ENCODE measurements at places on chromosomes 16 and 17. TPM values are rescaled to one million over a fixed set of nuclear protein-coding genes. Genes with fewer than 3 reads are reported as not detected.
A peak's percentile ranks its signal among the peaks of the same experiment; 100 is the strongest.

DNA sequence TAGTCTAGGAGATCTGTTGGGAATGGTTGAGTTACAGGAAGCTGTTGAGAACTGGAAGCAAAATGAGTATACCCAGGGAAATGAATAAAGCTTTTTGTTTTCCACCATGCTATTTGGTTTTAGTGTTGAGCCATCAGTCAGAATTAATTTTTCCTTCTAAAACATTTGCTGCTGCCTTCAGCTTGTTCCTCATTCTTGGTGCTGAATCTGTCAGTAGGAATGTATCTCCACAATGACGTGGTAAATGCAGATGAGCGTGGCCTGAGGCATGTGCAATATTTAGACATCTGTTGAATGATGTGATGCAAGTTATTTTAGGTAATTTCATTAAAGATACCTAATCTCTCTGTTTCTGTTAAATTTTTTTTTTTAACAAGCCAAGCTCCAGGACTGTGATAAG is 10.9 kb downstream of the HAPSTR1 start:
- DNase-seq, result no peak

DNA sequence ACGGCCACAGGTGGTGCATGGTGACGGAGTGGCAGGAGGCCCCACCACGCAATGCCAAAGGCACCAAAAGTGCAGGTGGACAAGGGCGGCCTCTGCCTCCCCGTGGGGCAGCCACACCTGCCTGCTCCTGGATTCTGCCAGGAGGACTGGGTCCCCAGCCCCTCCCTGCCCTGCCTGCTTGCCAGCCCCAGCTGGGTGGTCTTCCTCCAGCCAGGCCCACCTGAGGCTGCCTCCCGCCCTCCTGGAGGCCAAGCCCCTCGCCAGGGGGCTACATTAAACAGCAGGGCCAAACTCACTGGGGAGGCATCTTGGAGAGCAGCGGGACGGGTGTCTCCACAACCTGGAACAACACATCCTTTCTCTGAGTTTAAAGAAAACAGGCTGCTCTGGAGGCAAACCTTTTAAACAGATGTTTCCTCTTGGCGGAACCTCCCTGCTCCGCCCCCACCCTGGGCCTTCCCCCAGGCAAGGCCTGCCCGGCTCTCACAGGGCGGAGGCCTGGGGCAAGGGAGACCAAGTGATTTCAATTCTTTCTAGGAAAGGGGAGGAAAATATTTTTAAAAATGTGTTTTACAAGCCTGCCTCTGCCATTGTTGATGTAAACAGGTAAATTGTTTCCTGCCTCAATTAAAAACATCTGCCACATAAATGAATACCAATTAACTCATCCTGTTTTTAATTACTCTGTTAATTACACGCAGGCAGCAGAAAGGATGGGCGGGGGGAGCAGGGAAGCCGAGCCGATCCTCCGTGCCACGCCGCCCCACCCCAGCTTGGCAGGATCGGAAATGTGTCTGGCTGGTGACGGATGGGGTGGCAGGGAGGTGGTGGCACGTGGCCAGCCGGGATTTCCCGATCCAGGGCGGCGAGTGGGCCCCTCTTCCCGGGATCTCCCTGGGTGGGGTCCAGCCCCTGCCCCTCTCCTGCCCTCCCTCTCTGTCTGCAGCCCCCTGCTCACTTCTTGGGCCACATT is 54.4 kb upstream of the PABPN1L start:
- DNase-seq, result no peak

DNA sequence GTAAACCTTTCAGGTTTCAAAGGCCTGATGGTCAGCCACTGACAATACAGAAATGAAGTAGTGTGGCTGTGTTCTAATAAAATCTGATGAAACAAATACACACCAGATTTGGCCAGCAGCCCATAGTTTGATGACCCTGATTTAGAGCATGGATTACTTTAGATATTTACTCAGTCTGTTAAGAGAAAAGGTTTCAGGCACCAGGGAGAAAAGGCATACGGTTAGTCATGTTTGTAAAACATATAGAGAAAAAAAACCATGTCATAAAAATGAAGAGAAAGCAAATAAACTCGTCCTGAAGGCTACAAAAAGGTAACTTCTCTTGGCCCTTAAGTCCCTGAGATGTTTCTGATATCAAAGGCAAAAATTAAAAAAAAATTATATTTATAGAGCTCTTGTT is 112.1 kb downstream of the ADAMTS18 start:
- no peak for DNase-seq

GRCh38 chr17:2343421-2343820 is 6.1 kb downstream of the SGSM2 start:
- no peak for DNase-seq

GRCh38 chr17:50157891-50158290 is 7.4 kb upstream of the PPP1R9B start:
- no peak for DNase-seq

DNA sequence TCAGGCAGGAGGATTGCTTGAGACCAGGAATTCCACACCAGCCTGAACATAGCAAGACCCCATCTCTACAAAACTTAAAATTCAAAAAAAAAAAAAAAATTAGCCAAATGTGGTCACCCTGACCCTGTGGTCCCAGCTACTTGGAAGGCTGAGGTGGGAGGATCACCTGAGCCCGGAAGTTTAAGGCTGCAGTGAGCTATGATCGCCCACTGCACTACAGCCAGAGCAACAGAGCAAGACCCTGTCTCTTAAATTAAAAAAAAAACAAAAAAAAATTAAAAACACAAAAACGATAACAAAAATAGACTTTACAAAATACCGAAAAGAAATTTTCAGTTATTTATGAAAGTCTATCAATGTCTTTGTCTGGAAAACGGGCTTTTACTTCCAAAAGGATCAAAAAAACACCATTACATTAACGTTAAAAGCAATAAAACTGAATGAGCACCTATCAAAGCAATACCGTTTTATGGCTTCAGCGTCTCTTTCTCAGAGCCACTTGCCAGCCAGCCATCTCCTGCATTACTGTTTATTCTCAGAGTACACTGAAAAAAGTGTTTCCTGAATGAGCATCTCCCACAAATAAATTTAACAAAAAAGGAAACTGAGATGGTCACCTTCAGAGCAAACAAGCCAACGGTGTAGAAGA is 6.1 kb downstream of the USP7 start:
- DNase-seq, result no peak

- DNase-seq, result no peak
Observed at GRCh38 chr16:1287982-1288670, 21.3 kb upstream of the UBE2I start.

DNA sequence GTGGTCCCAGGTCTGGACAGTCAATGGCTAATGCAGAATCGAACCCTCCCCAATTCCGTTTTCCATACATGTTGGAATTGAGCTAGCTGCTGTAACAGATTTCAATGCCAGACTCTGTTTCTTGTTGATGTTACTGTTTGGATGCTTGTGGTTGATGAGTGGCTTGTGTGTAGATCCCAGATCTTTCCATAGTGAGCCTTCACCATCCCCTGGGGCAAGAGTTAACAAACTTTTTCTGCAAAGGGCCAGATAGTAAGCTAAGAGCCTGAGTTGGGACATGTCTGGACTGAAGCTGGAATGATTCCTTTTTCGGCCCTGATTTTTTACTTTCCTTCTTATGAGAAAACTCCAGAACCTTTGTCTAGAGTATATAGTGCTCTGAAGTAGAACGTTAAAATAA is 296.3 kb downstream of the CPPED1 start:
- no peak for DNase-seq

GRCh38 chr17:32672711-32673110 is 185.9 kb downstream of the CDK5R1 start:
- DNase-seq, result no peak

DNA sequence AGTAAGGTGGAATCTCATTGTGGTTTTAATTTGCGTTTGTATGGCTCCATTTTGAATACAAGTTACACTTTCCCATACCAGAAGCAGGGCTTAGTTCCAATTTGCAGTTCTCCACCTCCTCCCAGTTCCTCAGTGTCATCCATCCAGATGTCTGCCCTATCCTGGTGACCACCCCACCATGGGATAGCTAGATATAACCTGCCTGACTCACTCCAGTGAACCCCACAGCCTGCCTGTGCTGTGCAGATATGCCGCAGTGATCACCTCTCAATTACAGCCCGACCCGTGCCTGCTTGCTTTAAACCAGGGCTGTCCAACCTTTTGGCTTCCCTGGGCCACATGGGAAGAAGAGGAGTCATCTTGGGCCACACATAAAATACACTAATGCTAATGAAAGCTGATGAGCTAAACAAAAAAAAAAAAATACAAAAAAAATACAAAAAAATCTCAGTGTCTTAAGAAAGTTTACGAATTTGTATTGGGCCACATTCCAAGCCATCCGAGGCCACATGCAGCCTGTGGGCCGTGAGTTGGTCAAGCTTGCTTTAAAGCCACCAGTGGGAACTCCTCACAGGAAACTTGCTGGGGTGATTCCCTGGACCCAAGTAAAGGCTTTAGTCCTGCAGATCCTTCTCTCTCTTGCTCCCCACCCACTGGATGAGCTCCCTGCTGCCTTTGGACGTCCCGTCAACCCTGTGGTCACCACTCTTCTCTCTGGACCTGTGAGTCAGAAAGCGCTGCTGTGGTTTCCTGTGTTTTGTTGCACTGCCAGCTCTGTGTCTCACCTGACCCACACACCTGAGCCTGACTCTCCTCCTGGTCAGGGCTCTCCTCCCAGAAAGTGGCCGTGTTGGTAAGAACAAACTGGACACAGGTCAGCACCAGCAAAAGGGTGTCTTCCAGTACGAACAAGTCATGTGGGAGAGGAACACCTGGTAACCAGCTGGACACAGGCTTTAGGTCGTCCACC is 83.0 kb downstream of the EMP2 start:
- DNase-seq, result peak; percentile 65

- DNase-seq, result no peak
Observed at GRCh38 chr16:49700251-49701064, 155.5 kb downstream of the ZNF423 start.

- no peak for DNase-seq
Observed at GRCh38 chr17:32283745-32284201, 18.1 kb downstream of the RHBDL3 start.

DNA sequence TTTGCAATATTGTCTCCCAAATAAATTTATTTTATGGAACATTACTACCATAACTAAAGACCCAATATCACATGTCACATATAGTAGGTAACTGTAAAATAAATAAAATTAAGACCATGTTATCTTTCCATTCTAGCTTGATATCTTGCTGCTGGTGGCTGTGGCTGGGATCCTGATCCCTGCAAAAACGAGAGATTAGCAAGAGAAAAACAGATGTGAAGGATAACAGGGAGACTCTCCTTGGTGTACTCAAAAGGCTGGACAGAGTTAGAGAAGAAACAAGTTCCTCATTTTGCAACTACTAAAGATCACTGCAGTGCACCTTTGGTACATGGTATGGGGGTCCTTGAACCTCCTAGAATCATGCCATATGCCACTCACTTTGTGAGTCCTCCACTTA is 49.7 kb downstream of the ARHGAP27 start:
- no peak for DNase-seq

DNA sequence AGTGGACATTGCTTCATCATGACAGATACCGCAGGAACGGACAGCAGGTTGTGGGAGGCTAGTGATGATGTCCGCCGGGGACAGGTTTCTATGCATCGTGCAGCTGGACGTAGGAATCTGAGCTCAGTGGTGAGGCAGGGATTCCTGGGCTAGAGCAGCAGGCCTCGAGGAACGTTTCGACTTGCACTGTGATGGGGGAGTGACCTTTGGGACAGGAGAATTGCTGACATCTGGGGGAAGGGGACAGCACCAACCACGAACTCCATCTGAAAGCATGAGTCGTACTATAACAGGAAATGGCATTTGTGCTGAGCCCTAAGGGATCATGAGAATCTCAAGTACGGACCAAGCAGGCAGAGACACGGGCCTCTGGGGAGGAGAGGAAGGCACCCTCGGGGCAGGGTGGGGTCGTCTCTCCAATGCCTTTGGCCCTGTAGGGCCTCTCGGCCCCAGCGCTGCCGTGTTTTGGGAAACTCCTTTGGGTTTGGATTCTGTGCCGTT is 65.8 kb upstream of the ENDOV start:
- DNase-seq, result no peak

GRCh38 chr16:16989368-16989767 is 481.4 kb downstream of the XYLT1 start:
- DNase-seq, result no peak

- no peak for DNase-seq
Observed at GRCh38 chr16:88936008-88936555, 40.9 kb downstream of the CBFA2T3 start.

DNA sequence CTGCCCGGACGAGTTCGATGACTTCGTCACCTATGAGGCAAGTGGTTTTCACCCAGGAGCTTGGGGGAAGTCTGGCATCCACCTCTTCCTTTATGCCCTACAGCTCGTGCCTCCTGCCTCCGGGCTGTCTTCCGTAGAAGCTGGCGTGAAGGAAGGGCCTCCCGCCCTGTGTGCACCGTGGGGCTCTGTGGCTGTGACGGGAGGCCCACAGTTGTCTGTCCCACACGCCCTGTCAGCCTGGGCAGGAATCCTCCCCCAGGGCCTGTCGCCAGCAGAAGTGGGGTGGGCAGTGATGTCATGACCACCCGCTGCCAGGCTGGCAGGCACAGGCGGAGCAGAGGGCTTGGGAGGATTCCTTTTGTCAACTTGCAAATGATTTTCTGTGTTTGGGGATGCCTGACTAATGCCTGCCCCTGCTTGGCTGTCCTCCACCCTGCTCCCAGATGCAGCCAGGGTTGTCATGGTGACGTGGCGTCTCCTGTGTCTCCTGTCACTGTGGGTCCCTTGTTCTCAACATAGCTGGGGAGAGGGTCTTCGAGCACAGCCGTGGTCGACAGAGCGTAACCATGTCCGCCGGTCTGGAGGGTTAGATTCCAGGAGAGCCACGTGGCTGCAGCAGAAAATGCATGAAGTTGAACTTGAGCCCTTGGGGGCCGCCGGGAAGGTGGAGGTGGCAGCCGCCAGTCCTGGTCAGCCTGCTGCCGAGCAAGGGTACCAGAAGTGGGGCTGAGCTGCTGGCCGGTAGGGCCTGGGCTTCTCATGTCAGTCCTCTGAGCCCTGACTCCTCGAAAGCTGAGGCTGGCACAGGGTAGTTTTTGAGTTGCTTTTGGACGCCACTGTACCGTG is 46.1 kb downstream of the RAB11FIP3 start:
- DNase-seq, result no peak

- no peak for DNase-seq
Observed at GRCh38 chr17:50582741-50583140, 22.2 kb downstream of the CACNA1G start.

GRCh38 chr17:60436676-60437075 is 14.4 kb downstream of the CHCT1 start:
- DNase-seq, result no peak

GRCh38 chr17:69883120-69883519 is 191.9 kb upstream of the KCNJ16 start:
- no peak for DNase-seq

- no peak for DNase-seq
Observed at GRCh38 chr17:35116845-35117244, 2.8 kb downstream of the RAD51D start.

Gene WBP2
- 17.3 TPM for total RNA-seq

Gene ST6GALNAC2
- total RNA-seq, result 0.76 TPM

Gene LRRC36
- 0.19 TPM for total RNA-seq

Gene ITGB4
- 4.3 TPM for total RNA-seq

Gene CHST4
- 0.24 TPM for total RNA-seq

Gene TBC1D3I
- total RNA-seq, result not detected

Gene EVI2B
- total RNA-seq, result 19.3 TPM

Gene MED1
- total RNA-seq, result 19.1 TPM

Gene CCDC200
- total RNA-seq, result not detected

Gene CHST5
- not detected for total RNA-seq

Data from thymus (tissue), 14 donors.